ENCODE measurements at places on chromosomes 1 and 21.

DNA sequence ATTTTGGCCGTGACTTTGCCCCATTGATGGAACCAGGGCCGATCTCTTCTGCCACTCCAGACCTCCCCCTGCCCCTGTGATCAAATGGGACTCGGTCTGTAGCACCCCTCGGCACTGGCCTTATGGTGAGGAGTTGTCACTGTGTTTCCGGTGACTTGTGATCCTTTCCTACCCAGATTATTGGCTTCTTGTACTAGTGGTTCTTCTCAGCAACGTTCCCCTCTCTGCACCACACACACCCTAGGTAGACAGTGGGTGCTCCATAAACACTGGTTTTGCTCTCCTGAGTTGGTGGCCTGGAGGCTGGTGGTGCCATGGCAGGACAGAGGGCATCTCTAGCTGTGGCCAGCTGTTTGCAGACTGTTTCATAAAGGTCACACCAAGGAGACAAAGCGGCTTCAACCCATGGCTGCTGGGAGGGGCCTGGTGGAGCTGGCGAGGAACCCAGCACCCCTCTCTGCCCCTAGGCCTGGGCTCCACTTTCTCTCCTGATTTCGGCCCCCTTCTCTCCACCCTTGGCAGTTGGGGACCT, 50.7 kb downstream of the DHRS3 start:
- no peak for DNase-seq

GRCh38 chr21:31308584-31308983, 35.5 kb downstream of the TIAM1 start:
- DNase-seq: no peak

DNA sequence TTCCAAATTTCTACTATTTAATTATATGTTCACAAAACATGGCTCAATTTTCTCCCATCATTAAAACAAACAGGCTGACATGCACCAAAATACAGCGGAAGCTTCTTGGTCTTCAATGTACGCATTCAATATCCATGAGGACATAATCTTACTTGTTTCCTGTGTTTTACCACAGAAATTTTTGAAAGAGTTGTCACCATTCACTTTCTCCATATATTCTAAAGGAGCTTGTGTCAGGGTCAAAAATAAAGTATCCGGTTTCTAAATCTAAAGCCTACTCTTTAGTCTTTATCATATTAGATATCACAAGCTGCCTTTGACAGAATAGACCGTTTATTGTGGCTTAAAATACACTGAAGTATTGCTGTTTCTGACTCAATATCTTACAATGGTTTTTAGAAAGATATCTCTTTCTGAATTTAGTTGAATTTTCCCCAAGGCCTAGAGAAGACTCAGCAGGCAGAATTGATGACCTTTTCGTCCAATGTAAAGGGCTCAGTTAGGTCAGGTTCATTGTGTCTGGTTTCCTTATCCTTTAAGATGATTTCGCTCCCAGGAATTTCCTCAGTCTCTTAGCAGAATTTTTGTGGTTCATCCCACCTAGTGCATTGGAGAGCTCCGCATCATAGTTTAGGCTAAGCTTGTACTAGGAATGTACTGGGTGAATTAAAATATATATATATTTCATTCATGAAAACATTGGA, 717.2 kb downstream of the NCAM2 start:
- DNase-seq: peak; percentile 82

DNA sequence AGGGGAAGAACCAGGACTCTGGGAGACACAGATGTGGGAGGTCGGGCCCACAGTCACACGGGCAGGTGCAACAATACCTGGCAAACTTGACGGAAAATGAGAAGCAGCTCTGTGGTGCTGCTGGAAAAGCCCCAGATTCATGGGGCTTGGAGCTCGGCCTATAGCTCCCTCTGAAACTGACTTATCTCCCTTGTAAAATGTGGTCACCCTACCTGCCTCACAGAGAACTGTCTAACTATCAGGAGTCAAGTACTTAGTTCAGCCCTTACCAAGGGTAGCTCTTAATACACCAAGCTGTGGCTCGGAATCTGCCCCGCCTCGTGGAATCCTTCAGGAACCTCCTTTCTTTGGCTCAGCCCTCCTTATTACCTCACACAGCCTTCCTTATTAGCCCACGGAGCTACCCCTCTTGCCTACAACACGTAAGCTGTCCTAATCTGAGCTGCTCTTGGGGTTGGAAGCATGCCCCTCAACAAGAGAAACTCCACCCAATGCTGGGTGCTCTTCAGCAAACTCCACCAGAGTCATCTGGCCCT, 68.9 kb downstream of the MRPL37 start:
- DNase-seq: no peak

DNA sequence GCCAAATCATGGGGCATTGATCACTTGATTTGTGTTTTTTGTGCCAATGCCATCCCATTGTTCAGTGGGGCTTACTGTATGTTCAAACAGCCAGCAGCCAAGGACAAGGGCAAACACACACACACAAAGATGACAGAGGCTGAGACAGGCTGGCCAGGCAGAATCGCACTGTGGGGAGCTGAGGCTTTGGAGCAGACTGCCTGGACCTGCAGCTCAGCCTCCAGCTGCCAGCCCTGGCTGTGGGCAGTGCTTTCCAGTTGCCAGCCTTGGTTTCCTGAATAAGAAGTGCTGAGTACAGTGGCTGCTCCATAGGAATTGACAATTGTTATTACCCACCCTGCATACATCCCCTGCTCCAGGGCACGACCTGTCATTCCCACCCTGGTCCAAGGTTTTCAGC, 16.9 kb upstream of the PCP4 start:
- no peak for DNase-seq

- no peak for DNase-seq
Observed at GRCh38 chr1:44013949-44014348, 17.3 kb downstream of the SLC6A9 start.

GRCh38 chr1:17865912-17866739, 111.0 kb downstream of the ACTL8 start:
- DNase-seq: peak; percentile 95

GRCh38 chr1:8059161-8059622, 33.1 kb upstream of the ERRFI1 start:
- DNase-seq: peak; percentile 92

GRCh38 chr21:33760641-33761440, 118.5 kb downstream of the ITSN1 start:
- peak; percentile 80 for DNase-seq

Data from iris pigment epithelial cell (primary cell).